ENCODE measurements at places on chromosomes 4 and X.

DNA sequence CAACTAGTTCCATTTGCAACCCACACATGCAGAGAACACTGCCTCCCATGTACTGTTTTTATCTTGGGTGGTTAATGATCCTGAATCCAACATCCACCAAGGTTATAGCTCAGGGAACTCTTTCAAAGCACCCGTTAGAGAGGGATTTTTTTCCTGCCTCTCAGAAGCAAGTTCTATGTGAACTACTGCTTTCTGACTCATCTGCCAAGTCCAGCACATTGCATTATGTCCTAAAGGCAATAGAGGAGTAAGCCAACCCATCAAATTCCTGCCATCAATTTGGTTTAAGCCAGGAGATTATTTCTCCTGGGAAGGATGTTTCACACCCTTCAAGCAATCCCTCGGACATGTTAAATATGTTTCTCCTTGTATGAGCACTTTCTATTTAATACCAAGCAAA, 334.5 kb downstream of the GASK1B start:
- DNase-seq = no peak

DNA sequence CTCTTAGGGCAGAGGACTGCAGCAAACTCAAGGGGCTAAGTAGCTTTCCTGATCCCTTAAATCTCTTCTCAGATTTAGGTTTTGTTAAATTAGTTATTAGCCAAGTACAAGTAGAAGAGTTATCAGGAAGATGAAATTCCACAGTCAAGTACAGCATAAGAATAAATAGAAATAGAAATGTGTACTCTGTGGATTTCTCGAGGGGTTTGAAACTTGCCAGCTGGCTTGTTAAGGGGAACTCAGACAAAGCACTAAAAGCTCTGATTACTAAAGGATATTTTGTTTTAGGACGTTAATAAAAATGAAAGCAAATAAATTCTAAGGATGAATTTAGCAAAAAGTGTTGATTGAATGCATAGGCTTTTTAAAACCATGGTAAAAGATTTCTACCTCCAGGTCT, 654.6 kb downstream of the RAPGEF2 start:
- no peak for DNase-seq

DNA sequence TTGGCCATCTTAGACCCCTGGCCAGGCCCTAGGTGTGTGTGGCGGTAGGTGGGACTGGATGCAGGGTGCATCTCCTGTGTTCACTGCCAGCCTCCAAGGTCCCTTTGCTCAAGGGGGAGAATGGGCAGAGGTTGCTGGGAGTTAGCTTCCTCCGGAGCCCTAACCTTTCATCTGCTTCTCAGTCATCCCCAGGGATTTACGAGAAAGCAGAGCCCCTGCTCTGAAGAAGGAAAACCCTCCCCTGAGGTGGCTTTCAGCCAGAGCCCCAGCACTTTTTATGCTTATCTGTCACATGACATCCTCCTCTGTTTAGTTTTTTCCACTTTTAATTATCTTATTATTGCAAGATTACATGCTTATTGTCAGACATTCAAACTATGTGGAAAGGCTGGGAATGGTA, 44.9 kb upstream of the DDX3X start:
- DNase-seq = no peak

DNA sequence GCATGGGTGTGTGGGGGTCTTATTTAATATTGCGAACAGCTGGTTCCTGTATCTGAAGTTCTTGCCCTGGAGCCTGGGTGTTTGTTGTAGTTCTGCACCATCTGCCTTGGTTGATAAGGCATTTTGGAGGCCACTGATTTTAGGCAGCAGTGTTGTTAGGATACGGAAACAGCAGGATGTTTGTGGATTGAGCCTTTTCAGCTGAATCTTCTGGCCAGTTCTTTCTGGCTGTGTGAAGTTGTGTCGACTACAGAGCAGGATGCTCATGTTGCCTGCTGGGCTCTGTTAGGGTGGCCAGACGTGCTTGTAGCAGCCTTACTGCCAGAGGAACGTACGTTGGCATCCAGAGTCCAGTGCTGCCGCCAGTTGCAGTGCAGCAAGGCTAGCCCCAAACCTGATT, 134.2 kb downstream of the PTTG2 start:
- no peak for DNase-seq

DNA sequence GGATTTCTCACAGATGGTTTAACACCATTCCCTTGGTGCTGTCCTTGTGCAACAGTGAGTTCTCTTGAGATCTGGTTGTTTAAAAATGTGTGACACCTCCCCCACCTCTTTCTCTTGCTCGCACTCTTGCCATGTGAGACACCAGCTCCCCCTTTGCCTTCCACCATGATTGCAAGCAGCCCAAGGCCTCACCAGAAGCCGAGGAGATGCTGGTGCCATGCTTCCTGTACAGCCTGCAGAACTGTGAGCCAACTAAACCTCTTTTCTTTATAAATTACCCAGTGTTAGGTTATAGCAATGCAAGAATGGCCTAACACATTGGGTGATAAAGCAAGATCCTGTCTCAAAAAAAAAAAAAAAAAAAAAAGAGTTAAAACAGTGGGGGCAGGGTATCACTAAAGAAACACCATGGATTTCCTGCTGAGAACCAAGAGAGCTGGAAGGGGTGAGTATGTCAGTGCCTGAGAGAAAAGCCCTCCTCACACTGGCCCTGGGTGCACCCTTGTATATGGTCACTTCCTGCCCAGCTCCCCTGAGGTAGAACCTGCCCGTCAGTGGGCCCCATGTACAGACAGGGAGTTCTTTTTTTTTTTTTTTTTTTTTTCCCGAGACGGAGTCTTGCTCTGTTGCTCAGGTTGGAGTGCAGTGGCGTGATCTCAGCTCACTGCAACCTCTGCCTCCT, 46.4 kb downstream of the APOO start:
- DNase-seq = no peak

GRCh38 chrX:47664737-47665136, 5.8 kb upstream of the UXT start:
- DNase-seq = no peak

GRCh38 chrX:373641-374471, 12.9 kb downstream of the PPP2R3B start:
- no peak for DNase-seq

DNA sequence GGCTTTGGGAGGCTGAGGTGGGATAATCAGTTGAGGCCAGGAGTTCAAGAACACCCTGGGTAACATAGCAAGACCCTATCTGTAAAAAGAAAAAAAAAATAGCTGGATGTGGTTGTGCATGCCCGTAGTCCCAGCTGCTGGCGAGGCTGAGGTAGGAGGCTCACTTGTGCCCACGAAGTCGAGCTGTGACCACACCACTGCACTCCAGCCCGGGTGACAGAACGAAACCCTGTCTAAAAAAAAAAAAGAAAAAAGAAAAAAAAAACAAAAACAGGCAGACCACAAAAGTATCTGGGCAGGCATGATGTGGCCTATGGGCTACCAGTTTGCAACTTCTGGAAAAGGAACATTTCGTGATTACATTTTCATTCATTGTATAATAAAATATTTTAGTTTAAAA, 38.1 kb upstream of the RASGEF1B start:
- DNase-seq = no peak

Measured in stimulated activated CD8-positive, alpha-beta memory T cell treated with anti-CD3 and anti-CD28 coated beads, Interleukin-7, amount 100 ng/mL, for 1 hour (primary cell).